ENCODE measurements at places on chromosomes 3 and 15.
A peak's percentile ranks its signal among the peaks of the same experiment; 100 is the strongest.

DNA sequence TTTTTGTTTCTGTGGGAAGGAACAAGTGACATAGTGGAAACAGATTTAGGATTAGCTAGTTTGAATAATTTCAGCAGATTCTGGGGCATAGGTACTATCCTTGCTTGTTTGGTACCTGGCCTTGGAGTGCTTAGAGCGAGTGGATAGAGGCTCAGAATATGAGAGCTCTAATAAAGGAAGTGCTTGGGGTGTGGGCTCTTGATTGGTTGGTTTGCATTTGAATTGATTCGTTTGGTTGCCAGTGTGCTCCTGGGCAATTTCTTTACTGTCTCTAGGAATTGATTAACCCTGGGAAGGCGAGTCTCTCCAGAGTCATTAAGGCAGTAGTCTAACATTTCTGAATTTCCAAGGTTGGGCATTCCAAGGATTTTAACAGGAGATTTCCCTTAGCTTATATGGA is 98.0 kb downstream of the DTWD1 start:
- no peak for DNase-seq

DNA sequence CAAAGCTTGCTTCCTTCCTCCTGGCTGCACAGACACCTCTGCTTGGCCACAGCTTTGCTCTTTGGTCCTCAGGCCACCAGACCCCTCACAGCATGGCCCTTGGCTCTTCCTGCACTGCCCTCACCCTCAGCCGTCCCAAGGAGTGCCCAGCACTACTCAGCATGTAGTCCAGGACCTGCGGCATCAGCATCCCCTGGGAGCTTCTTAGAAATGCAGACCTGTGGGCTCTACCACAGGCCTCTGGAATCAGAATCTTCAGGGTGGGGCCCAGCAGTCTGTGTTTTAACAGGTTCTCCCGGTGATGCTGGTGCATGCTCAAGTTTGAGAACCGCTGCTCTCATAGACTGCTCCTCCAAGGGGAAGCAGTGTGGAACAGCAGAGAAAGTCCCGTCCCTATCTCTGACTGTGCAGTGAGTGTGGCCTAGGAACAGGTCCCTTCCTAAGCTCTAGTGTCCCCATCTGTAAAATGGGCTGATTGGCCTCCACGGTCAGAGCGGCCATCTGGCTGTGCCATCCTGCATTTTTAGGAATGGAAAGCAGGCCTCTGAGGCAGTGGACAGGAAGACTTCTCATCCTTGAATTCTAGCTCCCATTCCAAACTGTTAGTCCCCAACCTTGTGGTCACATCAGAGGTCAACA is 36.6 kb downstream of the GOLGA6A start:
- no peak for DNase-seq

- no peak for DNase-seq
Measured at GRCh38 chr15:89917442-89918101, 4.8 kb upstream of the ARPIN start.

DNA sequence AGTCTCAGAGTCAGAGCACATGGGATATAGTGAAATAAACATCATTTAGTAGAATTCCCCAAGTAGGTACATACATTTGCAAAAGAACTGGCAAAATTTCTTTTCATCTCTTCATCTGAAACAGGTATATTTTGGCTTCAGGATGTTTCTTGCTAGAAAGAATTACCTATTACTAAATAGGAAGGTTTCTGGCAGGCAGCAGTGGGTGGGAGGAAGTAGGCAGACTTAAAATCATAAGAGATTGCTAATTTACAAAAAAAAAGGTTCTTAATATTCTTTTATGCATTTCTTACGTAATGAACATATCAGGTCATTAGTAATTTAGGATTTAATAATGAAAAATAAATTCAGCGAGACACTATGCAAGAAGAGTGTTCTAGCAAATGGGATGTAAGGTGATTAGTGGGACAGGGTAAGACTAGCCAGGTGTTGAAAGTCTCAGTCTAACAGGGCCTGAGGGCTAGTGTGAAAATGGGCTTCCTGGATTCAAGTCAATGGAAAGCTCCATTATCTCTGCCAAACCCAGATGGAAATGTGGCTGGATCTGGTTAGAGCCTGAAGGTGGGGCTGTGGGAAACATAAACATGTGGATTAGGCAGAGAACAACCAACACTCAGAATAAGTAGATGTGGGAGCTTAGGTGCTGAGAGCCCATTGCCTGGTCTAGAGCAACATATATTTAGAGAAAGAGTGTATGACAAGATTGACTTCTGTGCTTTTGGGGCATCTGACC is 127.4 kb upstream of the FEZF2 start:
- no peak for DNase-seq

- DNase-seq: no peak
Measured at GRCh38 chr15:47822048-47822447, 104.7 kb downstream of the SEMA6D start.

DNA sequence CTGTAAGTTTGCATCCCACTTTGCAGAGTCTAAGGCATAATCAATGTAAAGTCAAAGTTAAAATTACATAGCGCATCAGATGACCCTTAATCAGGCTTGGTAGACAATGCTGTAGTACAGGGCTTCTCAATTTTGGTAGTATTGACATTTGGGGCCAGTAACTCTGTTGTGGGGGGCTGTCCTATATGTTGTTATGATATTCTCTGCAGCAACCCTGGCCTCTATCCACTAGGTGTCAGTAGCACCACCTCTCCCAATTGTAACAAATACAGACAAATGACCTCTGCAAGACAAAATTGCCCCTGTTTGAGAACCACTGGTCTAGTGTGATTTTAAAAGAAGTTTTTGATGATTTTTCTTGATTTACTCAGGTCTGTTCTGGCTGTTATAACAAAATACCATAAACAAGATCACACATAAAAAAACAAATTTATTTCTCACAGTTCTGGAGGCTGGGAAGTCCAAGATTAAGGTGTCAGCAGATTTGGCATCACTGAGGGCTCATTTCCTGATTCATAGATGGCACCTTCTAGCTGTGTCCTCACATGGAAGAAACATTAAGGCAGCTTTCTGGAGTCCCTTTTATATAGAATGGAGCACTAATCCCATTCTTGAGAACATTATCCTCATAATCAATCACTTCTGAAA is 37.6 kb upstream of the SLC9A9 start:
- DNase-seq: peak; percentile 83

GRCh38 chr15:33535135-33535534 is 224.4 kb downstream of the RYR3 start:
- DNase-seq: no peak

DNA sequence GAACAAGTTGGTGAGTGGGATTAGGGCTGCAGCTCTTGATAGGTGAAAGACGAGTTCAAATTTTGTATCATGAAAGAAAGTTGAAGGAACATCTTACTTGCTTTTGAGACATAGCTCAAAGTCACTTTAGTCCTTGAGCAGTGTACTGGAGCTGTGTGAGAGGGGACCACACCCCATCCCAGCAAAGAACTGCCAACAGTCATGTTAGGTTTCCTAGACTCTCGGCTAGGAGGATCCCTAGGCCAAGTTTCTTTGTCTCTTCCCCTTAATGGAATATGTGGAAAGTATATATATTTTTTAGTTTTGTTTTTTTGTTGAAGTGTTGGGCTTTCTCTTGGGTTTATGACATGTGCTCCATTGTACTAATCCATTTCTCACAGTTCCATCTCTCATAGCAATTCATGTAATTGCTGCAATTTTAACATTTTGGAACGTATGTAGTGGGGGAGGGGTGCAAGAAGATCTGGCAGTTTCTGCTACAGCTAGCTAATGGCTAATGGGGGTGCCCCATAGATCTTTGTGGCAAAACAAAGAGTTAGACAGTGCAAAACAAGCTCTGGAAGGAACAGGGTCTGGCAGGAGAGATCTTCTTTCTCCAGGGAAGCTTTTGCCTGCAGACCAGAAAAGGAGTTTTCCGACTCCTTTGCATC is 25.1 kb downstream of the TLNRD1 start:
- DNase-seq: no peak

DNA sequence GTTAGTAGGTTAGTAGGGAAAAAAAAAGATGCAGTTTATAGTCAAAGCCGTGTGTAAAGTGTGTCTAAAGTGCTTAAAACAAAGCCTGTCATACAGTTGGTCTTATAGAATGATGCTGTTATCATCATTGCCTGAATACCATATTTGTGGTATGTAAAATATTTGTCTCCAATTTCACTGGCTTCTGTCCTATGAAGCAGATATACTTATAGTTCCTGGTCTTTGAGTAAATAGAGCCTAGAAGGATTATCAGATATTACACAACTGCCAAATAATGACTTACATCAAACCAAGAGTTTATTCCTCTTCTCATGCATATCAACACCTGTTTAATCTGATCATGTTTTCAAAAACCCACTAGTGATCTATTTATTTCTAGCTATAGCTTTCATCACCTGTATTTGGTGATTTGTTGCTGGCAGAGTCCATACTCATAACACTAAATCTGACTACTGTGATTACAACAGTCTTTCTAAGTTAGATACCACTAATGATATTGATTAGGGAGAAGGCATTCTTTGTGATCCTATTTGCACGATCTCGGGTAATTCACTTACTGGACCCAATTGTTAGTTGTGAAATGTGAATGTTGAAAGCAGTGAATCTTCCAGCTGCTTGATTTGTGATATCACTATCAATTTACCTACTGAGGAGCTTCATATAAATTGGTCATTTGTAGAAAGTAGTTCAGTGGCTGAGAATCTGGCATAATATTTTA is 413.7 kb downstream of the LPP start:
- no peak for DNase-seq

DNA sequence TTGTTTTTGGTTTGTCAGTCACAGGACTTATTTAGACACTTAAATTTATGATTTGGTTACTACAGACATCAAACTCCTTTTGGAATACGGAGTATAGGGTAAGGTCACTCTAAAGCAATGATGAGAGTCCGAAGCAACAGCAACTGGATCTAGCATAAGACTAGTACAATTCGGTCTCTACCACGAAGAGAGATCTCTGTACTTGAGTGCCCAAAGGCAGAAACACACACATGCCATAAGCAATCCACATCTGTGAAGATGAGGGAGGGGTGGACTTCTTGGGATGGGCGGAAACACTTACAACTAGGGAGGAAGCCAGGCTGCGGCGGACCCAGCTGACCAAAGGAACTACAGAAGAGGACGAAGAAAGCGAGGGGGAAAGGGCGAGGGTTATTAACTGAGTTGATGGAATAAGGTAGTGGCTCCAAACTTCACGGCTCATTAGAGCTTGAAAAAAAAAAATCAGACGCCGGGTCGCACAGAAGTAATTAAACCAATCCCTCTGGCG is 595 bp downstream of the DPH6 start:
- peak; percentile 69 for DNase-seq

DNA sequence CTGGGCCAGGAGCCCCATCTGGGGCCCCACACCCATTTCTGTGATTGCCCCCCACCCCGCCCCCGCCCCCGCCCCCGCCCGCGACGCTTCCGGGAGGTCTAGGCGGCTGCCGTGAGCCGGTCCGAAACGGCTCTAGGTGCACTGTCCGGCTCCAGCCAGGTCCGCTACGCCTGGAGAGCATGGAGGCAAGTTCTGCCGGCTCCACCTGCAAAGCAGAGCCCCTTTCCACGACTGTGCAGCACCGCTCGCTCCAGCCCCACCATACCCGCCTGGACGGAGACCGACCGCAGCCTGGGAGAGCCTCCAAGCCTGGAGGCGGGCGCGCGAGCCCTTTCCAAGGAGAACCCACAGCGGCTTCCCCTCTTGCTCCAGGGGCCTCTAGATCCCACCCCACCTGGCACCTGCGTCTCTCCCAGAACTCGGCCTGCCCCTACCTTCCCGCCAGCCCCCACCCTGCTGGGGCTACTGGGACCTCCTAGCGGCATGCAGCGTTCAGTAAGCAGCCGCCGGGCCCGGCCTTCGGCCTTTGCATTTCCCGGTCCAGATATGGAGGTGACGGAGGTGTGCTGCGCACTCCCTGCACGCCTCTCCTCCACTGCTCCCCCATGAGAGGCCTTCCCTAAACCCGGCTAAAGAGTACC is 66.2 kb downstream of the KLF13 start:
- DNase-seq: peak; percentile 42

- DNase-seq: no peak
Measured at GRCh38 chr3:26260139-26260538, 362.4 kb upstream of the LRRC3B start.

DNA sequence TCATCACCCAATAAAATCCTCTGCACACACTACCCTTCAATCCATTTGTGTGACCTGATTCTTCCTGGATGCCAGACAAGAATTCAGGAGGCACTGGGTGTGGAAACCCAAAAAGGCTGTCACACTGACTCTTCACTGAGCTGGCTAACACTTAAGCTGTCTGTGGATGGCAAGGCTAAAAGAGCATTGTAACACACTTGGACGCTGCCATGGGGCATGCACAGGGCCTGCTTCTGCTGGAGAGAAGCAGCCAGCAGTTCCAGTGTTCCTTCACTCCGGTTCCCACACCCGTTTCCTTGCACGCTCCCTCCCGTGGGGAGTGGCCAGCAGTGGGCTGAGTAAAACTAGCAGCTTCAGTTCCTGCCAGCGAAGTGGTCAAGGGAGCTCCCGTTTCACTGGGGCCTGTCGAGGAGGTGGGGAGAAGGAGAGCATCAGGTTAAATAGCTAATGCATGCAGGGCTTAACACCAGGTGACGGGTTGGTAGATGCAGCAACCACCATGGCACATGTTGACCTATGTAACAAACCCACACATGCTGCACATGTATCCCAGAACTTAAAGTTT is 737.1 kb downstream of the FHIT start:
- no peak for DNase-seq

DNA sequence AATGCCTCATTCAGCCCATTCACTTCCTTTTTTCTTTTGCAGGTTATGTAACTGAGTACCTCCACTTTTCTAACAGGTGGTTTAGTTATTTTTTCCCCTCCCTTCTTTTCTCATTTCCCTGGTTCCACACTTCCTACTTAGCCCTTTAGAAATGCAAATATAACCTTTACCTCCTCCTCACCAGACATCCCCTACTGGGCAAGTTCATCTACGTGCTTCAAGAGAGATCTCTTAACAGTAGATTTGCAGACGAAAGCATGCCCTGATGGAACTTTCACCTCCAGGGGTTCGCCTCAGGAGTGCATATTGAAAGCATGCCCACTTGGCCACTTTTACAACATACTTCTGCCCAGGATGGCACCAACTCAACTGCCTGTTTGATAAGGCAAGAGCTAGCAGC is 314.1 kb upstream of the LRRC3B start:
- no peak for DNase-seq

- DNase-seq: no peak
Measured at GRCh38 chr3:117844676-117845075, 1135.1 kb downstream of the TUSC7 start.

DNA sequence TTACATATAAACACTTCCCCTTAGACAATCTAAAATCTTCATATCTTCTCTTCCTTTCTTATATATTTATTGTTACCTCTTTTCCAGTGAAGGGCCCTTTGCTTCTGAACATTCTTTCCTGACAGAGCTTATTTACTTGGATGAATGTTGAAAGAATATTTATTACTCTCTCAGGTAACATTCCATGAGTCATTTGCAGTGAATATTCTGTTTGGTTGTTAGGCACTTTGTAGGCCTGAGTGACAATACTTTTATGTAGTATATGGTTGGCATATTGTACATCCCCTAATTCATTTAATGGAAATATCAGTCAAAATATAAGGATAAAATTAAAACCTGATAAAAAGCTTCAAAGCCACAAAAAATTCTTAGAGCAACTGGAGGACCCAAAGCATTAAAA is 260.9 kb upstream of the KCNMB2 start:
- no peak for DNase-seq

GRCh38 chr3:122101646-122102045 is 46.5 kb downstream of the CD86 start:
- peak; percentile 90 for DNase-seq
